ENCODE measurements at places on chromosomes 6 and 20. TPM values are rescaled to one million over a fixed set of nuclear protein-coding genes. Genes with fewer than 3 reads are reported as not detected.
A peak's percentile ranks its signal among the peaks of the same experiment; 100 is the strongest.

DNA sequence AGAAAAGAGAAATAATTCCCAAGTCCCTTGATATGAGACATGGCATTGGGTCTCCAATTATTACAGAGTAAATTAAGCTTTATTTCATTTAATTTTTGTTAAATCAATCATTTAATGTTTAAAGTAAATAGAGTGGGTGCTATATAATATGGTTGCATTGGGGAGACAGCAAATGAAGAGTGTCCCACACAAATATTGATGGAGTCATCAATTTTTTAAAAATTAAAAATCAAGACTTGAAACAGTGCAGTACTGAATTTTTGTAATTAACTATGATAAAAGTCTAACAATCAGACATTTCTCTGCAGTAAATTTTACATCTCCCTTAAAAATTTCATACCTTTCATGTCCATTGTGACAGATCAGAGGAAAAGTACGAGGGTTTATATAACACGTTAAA, 193.9 kb upstream of the ID4 start:
- DNase-seq = no peak

TBC1D20 gene
- 12.6 TPM for total RNA-seq

DNA sequence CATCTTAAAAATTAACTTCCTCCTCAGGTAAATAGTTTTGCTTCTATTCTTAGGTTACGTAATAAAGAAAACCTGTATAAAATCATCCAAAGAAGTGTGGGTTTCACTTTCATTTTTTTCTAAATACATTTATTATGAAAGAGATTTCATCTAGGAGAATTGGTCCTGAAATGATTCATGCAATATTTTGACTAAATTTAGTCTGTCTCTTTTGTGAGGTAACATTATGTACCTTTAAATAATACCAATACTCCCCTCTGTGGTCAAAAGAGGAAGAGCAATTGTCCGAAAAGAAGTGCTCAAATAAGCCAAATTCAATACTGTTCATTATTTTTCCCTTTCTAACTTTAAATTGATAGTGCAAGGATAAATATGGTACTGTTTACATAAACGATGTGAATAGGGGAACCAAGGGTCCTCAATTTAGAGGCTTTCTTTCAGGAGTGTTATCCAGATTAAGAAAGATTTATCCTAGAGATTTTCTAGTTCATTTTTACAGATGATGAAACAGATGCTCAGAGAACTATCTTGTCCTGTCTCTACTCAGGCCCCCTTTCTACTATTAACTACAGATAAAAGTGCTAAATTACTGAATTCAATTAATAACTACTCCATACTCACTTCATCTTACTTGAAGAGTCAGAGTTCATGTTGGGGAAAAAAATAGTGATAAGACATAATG, 26.2 kb downstream of the CYP39A1 start:
- peak; percentile 43 for DNase-seq

GRCh38 chr6:32188381-32189068, 1.5 kb downstream of the PBX2 start:
- DNase-seq = no peak

GRCh38 chr6:37239526-37239925, 18.0 kb upstream of the TBC1D22B start:
- DNase-seq = peak; percentile 12

- DNase-seq = no peak
These were observed 199.0 kb downstream of the RNF144B start for GRCh38 chr6:18586133-18586532.

DNA sequence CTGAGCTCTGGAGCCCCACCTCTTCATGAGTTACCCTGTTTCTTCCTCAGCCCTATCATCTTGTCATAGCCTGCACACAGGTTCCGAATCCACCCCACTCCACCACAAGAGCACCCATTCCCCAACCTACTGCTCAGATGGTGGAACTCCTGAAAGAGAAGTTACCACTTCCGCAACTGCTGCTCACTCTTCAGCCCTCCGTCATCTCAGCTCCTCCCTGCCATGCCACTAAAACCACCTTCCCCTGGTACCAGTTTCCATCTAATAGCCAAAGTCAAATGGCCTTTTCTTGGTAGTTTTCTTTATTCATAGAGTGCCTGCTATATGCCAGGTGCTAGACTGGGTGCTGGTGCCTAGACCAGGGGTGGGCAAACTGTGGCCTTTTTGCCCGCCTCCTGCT, 3.9 kb downstream of the RAB22A start:
- DNase-seq = no peak

DNA sequence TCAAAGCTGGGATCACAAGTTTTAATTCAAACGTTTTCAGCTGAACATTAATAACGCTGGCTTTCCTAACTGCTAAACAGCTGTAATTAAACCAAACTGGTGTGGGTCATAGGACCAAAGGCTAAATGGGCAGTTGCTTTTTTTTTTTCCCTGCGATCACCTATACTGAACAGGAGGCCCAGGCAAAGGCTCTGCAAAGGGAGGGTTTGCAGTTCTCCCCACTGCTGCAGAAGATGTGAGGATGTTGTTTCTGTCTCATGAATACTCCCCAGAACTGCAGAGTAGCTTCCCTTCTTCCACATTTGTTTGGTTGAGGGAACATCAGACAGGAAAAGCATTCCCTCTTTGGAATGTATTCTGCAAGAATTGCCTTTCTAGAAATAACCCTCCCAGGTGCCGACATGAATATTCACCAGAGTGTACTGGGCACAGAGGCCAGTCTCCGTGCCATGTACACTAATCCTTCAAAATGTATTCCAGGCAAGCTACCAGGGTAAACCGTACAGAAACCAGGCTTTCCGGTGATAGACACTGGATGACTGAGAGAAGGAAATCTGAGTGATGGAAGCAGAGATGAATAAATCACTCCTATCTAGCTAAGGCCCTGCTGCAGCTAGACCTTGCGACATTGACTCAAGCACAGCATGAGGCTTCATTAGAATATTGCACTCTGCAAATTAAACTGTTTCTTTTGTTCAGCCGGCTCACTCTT, 370.1 kb downstream of the BTBD9 start:
- DNase-seq = peak; percentile 12

- peak; percentile 72 for DNase-seq
These were observed at the start of gene ADA for GRCh38 chr20:44651684-44652423. ADA (minus strand) TSS chr20:44651699; CDS start chr20:44651607, 92 bp downstream.

DNA sequence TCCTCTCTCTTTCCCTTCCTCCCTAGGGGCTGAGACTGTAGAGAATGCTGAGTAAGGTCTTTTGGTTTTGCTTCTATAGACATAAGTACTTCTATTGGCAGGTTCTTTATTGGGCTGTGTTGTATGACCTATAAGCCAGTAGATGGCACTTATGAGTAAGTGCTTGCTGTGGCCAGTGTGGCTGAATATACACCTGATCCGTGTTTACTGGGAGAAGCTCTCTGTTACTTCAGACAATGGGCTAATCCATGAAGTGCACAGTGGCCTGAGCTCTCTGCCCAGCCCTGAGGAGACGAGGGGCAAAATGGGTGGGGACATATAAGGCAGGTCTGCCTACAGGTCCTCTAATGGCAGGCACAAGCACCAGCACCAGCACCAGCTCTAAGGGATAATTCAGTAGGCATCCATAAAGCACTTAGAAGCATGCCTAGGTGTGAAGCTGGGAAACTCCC, 610.3 kb downstream of the RNF144B start:
- DNase-seq = peak; percentile 62

DNA sequence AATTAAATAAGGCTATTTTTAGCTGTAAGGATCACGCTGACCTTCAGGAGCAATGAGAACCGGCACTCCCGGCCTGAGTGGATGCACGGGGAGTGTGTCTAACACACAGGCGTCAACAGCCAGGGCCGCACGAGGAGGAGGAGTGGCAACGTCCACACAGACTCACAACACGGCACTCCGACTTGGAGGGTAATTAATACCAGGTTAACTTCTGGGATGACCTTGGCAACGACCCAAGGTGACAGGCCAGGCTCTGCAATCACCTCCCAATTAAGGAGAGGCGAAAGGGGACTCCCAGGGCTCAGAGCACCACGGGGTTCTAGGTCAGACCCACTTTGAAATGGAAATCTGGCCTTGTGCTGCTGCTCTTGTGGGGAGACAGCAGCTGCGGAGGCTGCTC, 84.0 kb downstream of the RAMACL start:
- no peak for DNase-seq

Data from lung microvascular endothelial cell (primary cell).